ENCODE measurements at places on chromosomes 6 and 20.

- no peak for DNase-seq
Measured at GRCh38 chr6:87152526-87152955, 2.8 kb upstream of the ZNF292 start.

- DNase-seq = peak; percentile 48
Measured at GRCh38 chr6:32047855-32048766, 9.9 kb downstream of the CYP21A2 start.

DNA sequence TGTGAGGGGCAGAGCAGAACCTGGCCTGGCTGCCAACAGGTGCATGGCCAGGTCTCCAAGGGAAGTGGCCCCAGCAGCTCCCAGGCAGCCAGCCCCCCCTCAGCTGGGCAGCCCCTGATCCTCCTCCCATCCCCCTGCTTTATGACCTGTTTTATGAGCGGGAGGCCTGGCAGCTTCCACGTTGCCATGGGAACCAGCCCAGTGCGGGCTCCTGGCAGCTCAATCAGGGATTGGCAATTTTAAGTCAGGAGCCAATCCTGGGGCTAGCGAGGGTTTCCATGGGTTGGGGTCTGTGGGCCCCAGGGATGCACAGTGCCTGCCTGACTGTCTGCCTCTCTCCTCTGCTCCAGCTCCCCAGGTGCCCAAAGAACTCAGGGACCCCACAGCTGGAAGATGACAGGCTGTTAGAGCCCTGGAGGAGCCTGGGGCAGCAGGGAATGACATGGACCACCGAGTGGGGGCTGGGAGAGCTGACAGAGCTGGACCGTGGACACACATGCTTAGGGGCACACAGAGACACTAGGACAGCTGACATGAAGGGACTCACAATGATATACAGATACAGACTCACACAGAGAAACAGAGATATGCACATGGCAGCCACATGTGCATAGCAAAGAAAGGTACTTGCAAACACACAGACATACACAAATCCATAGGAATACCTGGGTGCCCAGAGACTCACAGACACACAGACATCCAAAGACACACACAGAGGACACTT lies 56.5 kb upstream of the SIRPA start:
- no peak for DNase-seq

DNA sequence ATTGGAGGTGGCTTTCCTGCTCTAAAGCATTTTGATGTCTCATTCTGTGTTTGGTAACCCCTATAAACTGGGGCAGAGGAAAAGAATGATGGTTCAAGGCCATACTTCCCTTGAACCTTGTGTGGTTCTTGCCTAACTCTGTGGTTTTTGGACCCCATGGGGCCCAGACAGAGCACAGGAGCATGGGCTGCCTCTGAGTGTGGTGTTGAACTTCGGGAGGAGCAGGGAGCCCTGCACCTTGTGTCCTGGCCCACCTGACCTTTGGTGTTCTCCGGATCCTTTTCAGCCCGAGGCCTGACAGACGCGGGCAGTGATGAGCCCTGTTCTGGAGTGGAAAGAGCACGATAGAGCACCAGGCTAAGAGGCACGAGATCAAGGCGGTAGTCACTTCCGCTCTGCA lies 18.8 kb downstream of the TMEM74B start:
- no peak for DNase-seq

GRCh38 chr6:155066921-155067680 lies 72.0 kb downstream of the TIAM2 start:
- DNase-seq = no peak

- no peak for DNase-seq
Measured at GRCh38 chr20:13202565-13202964, 18.5 kb upstream of the ISM1 start.

GRCh38 chr20:10721137-10721896 lies 47.5 kb upstream of the JAG1 start:
- no peak for DNase-seq

- no peak for DNase-seq
Measured at GRCh38 chr6:132063738-132064137, 112.6 kb upstream of the CCN2 start.

GRCh38 chr6:12477616-12478015 lies 187.5 kb downstream of the EDN1 start:
- no peak for DNase-seq

DNA sequence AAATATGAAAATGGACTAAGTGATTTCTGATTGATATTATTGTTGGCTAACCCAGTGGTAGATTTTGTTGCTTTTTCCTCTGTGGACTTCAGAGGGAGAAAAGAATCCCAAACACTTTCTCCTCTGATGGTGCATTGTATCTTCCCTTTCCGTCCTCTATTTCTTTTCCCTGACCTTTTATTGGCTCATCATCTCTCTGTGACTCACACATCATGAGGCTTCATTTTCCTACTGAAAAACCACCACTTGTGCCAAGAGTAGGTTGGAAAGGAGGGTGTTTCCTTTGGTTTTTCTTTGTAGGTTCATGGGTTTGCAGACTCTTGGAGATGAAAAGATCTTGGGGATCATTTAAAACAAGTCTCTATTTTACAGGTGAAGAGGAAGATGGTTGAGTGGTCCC lies 311.7 kb upstream of the JAG1 start:
- DNase-seq = no peak
